ENCODE measurements at places on chromosomes 5 and 9.

DNA sequence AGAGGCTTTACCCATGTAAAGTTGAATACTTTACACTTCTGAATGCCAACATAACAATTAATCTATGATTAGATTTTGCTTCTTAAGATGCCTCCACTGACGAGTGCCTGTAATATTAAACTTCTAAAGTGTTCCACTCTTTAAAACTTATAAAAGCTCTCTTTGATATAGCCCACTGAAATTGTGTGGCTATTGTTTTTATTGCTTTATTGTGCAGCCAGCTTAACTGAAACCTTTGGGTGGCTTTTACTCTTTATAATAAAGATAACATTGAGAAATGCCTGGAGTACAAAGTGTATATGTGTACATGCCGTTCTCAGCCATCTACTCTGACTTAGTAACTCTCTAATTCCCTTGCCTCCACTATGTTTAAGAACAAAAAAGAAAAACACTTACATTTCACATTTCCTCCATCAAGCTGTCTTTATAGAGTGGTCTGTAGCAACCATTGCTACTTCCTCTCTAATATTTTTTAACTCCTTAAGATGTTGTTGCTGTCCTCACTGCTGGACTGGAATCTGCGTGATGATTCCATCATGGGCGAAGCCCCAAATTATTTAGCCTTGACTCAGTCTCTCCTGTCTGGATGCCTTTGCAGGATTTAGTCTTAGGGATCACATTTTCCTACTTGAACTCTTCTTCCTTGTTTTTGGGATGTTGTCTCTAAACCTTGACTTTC lies 9.1 kb downstream of the PIK3R1 start:
- DNase-seq = no peak

GRCh38 chr5:14208071-14209021 lies 65.2 kb downstream of the TRIO start:
- no peak for DNase-seq

- no peak for DNase-seq
Observed at GRCh38 chr5:64166201-64166959, 737 bp downstream of the RNF180 start.

DNA sequence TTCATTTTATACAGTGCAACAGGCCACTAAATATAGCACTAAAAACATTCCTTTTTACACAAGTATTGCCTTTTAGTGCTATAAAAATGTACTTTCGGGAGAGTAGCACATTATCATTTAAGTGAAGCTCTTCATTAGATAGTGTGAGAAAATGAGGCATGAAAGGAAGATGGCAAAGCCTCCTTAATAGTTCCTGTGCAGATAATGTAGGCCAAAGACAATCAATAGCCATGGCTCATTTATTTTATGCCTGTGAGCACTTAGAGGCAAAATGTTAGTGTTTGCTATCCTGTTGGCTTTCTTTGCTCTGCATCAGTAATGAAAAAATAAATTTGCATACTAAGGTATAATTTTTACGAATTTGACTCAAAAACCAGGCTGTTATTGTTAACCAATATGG lies 929.5 kb upstream of the C9orf72 start:
- no peak for DNase-seq

- DNase-seq = no peak
Observed at GRCh38 chr5:108529381-108529780, 147.5 kb upstream of the FBXL17 start.

DNA sequence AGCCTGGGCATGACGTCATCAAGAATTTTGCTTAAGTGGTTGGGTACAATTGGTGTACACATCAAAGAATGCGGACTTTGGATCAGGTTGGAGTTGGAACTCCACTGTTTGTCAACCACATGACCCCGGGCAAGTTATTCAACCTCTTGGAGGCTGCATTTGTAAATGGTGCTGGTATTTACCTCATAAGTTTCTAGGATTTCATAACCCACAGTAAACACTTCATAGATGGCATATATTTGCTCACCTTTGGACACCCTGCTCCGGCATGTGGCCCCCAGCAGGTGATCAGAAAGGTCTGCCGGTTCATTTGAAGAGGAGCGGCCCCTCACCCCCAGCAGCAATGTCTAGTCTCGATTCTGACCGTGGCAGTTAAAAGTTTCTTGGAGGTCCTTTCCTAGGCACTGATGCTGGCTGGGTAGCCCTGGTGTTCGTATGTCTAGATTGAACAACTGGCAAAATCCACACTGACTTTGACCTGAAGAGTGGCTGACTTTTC lies 60.6 kb downstream of the IL6ST start:
- no peak for DNase-seq

DNA sequence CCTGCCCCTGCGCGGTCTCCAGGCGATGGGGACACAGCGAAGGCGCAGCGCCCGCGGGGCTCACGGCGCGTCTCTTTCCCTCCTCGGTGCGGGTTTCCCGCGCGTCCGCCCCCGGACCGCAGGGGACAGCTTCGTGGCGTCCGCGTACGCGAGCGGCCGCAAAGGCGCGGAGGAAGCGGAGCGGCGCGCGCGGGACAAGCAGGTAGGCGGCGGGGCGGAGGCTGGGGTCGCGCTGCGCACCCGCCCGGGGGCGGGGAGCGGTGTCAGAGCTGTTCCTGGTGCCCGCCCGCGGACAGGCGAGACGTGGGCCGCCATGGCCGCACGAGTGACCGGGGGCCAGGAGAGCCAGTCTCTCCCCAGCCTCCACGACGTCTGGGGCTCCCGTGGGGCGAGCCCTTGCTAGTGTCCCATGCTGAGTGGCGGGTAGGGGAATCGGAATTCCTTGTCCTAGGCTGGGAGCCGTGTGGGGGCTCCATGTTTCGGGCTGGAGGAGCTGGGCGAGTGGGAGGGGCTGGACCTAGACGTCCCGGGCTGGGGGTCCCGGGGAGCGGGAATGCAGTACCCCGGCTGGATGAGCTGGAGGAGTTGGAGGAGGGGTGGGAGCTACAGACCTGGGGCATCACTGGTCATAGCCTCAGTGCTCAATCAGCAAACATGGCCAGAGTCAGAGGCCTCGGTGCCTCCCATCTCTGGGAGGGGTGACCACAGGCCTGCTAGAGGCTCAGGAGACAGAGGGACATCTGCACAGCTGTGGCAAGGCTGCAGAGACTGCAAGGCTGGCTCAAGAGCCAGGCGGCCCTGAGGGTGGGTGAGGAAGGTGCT lies 968 bp downstream of the NKD2 start:
- DNase-seq = no peak

- DNase-seq = no peak
Observed at GRCh38 chr9:110255463-110256379, 586 bp downstream of the TXN start.

DNA sequence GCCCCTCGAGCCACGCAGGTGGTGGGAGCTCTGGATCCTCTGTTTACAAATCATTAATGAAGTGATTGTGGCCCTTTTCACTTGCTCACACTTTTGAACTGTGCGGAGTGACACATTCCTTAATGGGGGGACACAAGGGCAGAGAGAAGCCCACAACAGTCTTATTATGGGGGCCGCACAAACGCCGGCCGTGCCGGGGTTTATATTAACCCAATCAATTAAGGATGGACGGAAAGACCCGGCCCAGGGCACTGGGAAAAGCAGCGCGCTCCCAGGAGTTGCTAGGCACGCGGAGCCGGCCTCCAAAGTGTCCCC lies 634.8 kb downstream of the IRX1 start:
- no peak for DNase-seq

- no peak for DNase-seq
Observed at GRCh38 chr9:93419023-93419422, 32.5 kb upstream of the FAM120A start.

GRCh38 chr5:106545325-106545724 lies 1125.4 kb downstream of the EFNA5 start:
- no peak for DNase-seq

DNA sequence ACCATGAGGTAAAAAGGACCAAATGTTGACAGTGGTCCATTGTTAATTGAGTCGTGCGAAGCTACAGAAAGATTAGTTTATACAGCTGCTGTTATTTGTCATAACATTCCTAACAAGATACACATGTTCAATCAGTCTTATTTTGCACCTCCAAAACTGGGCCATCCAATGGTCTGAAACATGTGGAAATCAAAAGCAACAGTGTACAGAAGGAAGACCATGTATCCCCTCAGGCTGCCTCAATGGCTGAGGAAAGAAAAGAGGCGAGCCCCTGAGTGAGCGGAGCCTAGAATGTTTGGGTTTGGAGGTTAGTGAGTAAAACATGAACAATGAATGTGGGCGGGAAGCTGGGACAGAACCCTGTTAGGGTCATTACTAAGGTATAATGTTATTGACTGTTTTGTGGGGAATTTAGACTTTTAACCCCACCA lies 35.6 kb downstream of the NFIB start:
- no peak for DNase-seq

DNA sequence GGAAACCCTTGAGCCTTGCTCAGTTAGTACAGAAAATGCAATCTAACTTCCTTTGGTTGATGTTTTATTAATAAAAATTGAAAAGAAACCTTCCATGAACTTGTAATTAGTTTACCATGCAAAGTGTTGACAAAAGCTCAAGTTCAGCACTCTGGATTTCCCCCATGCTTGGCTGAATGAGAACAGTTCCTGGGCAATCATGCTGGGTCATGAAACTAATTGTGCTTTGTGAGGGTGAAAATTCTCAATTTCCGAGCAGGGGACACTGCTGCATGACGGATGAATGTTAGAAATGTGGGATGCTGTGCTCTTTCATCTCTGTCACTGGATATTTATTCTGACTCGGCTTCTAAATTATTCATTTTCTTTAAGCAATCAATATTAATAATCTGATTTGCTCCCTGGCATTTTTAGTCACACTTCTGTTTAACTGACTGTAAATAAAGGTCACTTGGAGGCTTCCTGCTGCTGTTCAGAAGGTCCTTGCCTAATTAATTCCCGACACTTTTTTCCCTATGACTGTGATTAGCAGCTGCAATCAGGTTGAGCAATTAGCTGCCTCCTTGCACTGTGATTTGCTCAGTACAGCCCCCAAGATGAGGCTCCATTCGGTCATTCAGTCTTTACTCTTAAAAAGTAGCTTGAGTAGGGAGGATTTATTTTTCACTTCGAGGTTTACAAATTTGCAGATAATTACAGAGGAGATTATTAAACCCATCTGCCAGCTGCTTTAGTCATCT lies 678.1 kb upstream of the ZNF608 start:
- DNase-seq = no peak

GRCh38 chr5:104016646-104017045 lies 454.1 kb upstream of the NUDT12 start:
- no peak for DNase-seq

DNA sequence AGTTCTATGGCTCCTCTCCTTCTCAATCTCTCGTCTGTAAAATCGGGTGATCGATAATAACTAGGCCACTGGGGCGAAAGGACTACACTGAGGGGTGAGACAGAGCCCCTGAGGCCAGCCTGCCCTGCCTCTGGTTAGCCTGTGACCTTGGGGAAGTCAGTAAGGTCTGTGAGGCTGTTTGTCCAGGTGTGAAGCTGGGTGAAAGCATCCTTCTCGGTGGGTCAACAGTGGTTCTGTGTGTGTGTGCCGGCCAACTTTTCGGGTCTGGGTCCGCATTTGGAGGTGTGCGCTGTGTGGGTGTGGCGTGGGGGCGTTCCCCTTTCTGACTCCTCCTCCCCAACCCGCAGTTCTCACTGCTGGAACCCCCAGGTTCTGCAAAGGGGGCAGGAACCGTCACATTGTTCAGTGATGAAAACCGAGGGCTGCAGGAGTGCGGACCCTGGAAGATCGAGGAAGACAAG lies 5.0 kb upstream of the RNF44 start:
- DNase-seq = no peak

DNA sequence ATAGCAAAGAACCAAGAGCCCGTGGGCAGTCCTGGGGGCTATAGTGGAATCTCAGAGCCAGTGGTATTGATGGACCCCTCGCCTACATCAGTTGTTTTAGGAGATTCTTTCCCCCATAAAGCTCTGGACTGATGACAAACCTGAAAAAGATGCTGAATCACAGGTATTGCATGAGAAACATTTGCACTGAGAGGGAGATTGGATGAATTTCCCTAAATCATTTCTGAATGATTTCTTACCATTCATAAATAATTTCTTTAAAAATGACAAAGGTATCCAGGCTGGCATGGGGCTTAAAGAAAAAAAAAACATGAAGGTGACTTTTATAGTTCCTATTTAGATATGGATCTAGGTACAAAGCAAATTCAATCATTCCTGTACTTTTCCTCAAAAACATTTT lies 54.0 kb upstream of the SLIT3 start:
- DNase-seq = no peak

DNA sequence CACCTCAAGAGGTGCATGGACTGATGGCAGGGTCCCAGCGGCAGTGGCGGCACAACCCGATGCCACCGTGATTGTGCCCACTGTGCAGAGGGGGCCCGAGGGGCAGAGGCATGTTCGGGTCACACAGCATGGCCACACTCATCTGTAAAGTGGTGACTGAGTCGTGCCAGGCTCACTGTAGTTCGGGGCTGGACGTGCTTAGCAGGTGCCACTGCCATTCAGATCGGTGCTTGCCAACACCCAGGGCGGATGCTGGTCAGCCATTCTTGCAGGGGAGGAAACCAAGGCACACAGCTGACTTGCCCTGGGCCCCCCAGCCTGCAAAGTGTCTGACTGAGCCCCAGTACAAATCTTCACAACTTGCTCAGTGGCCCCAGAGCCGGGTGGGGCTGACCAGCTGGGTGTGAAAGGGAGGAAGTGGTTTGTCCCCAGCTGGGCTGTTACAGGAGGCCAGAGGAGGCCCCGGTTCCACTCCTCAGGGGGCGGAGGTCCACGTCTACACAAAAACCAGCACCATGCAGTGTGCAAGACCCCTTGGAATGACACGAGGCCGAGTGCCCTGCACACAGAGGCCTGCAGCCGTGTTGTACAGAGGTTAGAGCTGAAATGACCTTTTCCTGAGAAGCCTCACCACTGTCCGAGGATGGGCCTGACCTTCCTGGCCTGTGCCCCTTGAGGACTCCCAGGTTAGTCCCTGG lies 17.9 kb downstream of the FGD3 start:
- DNase-seq = no peak

DNA sequence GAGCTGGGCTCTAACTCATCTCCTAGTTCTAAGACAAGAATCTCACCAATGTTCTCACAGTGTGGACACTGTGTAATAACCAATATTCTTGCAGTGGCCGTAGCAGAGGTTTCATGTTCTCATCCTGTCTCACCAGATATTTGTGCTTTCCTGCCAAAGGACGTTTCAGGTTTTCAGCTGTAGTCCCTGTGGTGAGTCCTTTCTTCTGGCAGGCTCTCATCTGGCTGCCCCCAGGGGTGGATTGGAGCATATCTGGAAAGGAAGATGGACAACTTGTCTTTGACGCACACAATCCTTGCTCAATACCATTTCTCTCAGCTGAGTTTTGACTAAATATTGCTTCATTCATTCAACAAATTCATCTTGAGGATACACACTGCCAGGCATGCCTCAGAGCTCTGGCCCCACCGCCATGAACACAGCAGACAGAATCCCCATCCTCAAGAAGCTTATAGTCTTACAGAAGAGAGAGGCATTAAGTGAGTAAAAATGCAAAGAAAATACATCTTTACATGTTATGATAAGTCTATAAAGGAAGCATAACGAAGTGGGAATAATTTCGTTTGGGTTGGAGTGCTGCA lies 33.8 kb upstream of the NEURL1B start:
- no peak for DNase-seq

- DNase-seq = no peak
Observed at GRCh38 chr9:22457448-22457847, 10.8 kb downstream of the DMRTA1 start.
